Osteocyte (in vitro differentiated cells): ENCODE measurements at places on chromosomes 16 and 17. TPM values are rescaled to one million over a fixed set of nuclear protein-coding genes. Genes with fewer than 3 reads are reported as not detected.
A peak's percentile ranks its signal among the peaks of the same experiment; 100 is the strongest.

DNA sequence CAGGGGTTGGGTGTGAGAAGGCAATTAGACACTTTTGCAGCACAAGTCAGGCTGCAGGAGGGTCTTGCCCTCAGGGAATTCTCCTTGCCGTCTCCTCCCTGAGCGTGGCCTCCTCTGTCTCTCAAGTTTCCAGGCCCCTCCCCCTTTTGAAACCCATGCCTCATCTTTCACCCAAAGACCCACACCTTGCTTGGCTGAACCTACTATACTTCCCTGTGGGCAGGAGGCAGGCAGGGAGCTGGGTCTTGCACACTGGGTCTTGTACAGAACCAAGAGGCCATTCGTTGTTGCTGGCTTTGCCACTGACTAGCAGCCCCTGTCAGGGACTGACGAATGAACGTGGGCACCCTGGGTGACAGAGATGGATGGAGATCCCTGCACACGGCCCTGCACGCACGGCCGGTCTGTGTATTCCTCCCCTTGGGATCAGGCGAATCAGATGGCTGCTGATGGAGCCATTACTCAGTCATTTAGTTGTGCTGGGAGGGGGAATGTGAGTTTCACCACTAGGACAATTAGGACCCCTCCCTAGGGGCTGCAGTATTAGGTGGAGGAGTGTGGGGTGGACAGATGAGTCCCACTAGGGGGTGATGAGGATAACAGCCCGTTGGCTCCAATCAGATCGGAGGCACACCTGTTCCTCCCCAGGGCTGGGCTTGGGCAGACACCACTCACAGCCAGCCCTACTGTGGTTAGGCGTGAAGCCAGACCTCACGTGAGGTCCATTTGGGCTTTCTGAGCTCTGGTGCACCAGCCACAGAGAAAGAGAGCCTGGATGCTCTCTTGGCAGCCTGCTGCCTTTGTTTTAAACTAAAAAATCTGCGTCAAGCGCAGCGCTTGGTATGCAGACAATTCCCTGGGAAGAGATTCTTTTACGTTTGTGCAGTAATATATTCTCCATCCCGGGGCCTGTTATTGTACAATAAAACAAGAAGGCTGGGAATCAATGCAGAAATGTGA lies 167.7 kb upstream of the WSCD1 start:
- DNase-seq: no peak

GRCh38 chr17:27895123-27895895 lies 2.1 kb upstream of the LYRM9 start:
- DNase-seq: no peak

GRCh38 chr16:53495325-53495724 lies 7.7 kb downstream of the AKTIP start:
- no peak for DNase-seq

- DNase-seq: peak; percentile 73
These were observed 16.4 kb upstream of the RBFOX3 start for GRCh38 chr17:79627184-79627765.

Gene TPPP3
- total RNA-seq: 1.4 and 1.5 TPM in 2 replicates

Gene CFAP97D1
- not detected in 2 replicates for total RNA-seq

Gene KREMEN2
- not detected in 2 replicates for total RNA-seq

Gene TEKT5
- total RNA-seq: 0.50 TPM in 1 of 2 replicates, not detected in the other
